Putamen (tissue), 1 donor: ENCODE measurements at places on chromosomes 2 and 18.

DNA sequence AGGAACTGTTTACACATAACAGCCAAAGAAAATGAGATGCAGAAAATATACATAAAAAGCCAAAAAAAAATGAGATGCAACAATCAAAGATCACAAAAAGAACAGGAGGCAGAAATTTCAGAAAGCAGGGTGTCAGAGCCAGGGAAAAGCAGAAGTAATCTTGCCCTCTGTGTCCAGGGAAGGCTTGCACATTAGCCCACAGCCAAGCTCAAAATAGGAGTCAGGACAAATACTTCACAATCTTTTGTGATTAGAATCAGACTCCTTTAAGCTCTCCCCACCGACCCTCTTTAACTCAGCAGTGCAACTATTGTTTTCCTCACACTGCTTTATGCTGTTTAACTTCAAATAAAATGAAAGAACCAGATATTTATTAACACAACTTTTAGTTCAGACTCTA is 34.6 kb downstream of the IAH1 start:
- DNase-seq, result no peak

DNA sequence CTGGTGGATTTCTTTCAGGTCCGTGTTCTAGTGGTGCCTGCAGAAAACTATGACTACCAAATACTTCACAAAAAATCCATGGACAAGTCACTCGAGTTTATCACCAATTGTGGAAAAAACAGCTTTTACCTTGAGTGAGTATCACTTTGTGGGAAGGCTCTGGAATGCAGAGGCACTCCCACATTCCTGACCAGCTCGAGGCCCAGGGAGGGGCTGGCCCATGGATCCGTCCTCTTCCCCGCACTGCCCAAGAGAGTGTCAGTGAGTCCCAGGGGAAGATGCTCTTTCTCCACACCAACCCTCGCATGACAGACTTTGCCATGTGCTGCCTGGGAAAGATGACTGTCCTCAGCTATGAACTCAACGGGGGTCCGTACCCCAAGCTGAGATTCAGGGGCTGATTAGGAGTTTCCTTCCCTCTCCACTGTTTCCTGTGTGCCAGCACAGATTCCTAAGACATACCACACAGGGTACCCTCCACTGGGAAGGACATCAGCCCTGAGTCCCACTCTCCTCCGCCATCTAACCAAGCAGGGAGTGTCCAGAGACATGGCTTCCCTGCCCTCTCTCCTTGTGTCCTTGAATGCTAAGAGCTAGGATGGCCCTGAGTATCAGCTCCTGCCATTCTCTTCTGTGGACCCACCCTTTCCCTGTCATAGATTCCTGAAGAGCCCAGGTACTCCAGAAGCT is 155.9 kb downstream of the LAMA3 start:
- DNase-seq, result no peak

DNA sequence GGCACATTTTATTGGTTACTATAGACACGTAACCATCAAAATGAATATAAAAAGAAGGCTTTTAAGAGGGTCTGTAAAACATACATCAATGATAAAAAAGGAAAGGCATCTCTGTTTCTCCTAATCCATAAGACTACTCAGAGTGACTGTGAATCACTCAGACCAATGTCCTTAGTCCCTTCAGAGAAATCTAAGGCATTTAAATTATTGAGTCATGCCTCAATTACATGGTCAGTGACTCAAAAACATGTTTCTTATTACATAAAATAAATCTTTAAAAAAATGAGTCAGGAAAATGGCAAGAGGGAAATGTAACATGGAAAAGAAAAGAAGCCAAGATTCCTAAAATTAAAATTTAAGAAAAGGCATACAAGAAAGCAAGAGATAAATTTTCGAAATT is 146.6 kb downstream of the ERBB4 start:
- no peak for DNase-seq

GRCh38 chr2:31889044-31889443 is 121.8 kb downstream of the MEMO1 start:
- DNase-seq, result no peak

- no peak for DNase-seq
Measured at GRCh38 chr2:134410831-134411231, 157.0 kb downstream of the MGAT5 start.

DNA sequence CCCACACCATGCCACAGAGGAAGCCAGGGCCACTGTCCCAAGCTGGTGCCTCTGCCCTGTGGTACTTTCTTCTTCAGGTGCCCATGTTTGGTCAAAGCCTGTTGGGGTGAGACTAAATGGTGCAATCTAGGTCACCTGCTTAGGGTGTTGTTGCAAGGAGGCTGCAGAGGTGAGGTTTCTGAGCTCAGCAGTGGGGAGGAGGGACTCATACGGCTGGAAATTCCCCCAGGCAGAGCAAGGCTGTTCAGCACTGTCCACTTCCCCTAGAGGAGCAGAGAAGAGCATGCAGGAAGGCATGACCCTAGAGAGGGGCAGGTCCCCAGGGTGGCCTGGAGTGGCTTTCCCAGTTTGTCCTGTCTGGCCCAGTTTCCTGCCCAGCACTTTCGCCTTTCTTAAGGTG is 211.0 kb downstream of the HAUS1 start:
- DNase-seq, result no peak

DNA sequence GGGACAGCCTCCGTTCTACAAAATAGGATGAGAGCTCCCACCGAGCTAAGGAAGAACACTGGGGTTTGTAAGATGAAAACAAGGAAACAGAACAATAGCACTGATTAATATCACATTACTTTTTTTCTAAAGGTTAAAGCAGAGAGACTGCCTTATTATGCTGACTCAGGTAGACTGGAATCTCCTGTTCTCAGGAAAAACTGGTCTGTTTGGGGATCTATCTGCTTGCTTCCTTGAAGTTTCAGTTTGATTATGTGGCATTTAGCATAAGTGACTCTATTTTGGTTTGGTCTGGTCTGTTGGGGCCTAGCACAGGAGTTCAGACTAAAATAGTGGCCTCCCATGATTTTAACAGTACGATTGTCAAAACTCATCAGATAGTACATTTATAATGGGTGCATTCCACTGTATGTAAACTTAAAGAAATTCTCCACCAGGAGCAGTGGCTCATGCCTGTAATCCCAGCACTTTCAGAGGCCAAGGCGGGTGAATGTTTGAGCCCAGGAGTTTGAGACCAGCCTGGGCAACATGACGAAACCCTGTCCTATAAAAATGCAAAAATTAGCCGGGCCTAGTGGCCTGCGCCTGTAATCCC is 64.1 kb upstream of the NDUFV2 start:
- no peak for DNase-seq

- no peak for DNase-seq
Measured at GRCh38 chr2:157236404-157236803, 21.1 kb upstream of the GALNT5 start.

GRCh38 chr18:77007251-77007650 is 125.3 kb downstream of the MBP start:
- no peak for DNase-seq

GRCh38 chr18:10826400-10826799 is 300.6 kb downstream of the NAPG start:
- DNase-seq, result no peak

DNA sequence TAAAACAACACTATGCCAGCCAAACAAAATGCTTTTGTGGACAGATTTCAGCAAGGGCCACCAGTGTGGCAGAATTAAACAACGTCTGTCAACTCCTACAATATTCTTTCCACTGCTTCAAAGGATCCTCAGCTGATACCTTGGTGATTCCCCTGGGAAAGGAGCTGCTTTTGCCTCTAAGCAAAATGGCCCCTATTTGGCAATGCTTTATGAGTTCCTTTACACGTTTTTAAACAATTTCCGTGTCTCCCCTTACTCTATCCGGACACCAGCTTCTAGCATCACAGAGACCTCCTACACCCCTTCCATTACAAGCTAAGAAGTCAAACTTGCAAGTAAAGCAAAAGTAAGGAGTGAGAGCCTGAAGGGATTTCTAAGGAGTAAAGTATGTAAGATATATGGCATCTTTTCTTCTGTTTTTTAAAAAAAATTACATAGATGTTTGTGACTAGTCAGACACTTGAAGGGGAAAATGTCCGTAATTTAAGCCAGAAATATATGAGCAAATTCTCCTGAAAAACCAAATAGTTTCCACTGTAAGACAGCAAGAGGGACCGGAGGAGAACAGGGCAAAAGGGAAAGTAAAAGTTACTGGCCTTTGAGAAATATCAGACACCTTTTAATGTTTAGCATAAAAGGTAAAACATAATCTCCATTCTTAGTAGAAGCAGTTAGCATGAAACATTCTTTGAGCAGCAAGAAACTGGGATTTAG is 1.9 kb downstream of the SOS1 start:
- DNase-seq, result no peak

DNA sequence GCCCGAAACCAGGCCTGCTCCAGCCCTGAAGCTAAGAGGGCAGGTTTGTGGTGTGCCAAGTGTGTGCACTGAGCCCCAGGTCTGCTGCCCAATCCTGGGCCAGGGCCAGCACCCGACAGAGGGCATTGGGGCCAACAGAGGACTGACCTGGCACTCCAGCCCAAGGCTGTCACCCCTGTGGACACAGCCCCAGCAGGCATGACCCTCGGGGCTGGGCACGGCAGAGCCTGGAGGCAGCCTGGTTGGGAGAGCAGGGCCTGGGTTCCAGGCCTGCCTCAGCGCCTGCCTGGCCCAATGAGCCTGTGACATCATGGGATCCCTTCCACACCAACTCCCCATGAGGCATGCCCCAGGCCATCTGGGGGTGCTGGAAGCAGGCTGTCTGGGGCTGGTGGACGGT is 10.8 kb upstream of the SNED1 start:
- no peak for DNase-seq
